ENCODE measurements at places on chromosomes 5 and 9.

- DNase-seq: no peak
Measured at GRCh38 chr9:113483676-113484257, 20.2 kb downstream of the RGS3 start.

- no peak for DNase-seq
Measured at GRCh38 chr5:124658867-124659557, 87.4 kb downstream of the ZNF608 start.

- DNase-seq: no peak
Measured at GRCh38 chr5:5165541-5166002, 25.4 kb downstream of the ADAMTS16 start.

DNA sequence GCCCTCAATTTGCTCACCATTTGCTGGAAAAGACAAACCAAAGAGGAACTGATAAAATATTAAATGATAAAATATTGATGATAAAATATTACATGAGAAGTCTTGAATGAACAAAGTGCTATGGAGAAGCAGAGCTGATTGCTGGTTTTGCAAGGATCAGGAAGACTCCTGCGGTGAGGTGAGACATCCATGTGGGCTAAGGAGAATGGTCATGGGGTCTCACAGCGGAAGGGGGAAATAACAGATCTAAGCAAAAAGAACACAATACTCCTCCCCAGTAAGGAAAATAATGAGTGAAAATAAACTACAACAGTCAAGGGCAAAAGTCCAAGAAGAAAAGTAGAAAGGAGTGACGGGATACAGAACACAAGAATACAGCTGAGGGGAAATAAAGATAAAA lies 146.8 kb downstream of the LURAP1L start:
- no peak for DNase-seq

- DNase-seq: no peak
Measured at GRCh38 chr5:14040542-14040941, 96.1 kb upstream of the DNAH5 start.

Measured in activated T-helper 1 cell treated with Interleukin-2 at 50 U/mL for 16 hours (primary cell).